ENCODE measurements at places on chromosomes 12 and 14.

GRCh38 chr12:119864591-119864990, 12.5 kb downstream of the CIT start:
- DNase-seq: no peak

DNA sequence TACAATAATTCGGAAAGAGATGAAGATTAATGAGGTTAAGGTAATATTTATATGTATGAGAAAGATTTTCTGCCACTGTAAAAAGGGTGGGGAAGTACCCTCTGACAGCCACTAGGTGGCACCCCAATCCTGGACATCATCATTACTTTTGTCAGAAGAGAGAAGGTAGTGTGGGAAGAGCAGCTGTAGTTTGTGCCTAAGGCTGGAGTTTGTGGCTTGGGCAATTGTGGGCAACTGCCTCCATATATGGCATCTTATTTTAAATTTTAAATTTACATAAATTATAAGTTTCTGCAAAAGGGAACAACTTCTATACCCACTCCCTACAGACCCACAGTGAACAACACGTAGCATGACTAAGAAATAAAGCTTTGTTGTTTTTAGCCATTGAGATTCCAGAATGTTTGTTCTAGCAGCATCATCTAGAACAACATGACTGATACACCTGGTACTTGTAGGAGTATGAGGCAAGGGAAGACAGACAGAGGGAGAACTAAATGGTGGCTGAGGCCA, 34.4 kb upstream of the SYCP3 start:
- peak; percentile 66 for DNase-seq

DNA sequence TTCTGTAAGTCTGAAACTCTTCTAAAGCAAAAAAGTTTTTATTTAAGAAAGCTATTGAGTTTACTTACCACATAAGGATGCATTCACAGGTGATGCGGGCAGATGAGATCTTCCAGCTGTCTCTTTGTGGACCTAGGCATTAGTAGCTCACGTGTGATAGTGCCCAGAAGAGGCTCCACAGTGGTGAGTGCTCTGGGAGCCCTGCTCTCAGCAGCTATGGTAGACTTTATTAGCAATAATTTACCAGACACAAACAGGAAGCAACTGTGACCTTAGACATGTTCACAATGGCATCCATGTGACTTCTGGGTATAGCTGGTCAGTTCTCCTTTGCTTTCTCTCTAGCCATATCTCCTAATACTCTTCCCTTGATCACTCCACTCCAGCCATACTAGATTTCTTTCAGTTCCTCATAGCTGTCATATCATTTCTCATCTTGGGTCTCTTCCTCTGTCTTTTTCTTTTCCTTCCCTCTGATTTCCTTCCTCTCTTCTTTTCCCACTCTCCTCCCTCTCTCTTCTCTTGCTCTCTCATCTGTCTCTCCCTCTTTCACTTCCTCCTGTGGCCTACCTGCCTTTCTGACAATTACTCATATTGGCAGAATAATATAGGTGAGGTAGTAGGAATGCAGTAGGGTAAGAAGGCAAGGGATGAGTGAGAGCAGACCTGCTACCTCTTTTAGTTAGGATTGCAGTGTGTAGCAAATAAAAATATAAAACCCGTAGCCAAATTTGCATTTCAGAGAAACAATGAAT, 75.2 kb upstream of the SCAF11 start:
- DNase-seq: no peak

- DNase-seq: peak; percentile 28
Observed at GRCh38 chr12:22971701-22972191, 346.8 kb downstream of the ETNK1 start.

GRCh38 chr14:100540141-100540925, 46.9 kb downstream of the BEGAIN start:
- no peak for DNase-seq

DNA sequence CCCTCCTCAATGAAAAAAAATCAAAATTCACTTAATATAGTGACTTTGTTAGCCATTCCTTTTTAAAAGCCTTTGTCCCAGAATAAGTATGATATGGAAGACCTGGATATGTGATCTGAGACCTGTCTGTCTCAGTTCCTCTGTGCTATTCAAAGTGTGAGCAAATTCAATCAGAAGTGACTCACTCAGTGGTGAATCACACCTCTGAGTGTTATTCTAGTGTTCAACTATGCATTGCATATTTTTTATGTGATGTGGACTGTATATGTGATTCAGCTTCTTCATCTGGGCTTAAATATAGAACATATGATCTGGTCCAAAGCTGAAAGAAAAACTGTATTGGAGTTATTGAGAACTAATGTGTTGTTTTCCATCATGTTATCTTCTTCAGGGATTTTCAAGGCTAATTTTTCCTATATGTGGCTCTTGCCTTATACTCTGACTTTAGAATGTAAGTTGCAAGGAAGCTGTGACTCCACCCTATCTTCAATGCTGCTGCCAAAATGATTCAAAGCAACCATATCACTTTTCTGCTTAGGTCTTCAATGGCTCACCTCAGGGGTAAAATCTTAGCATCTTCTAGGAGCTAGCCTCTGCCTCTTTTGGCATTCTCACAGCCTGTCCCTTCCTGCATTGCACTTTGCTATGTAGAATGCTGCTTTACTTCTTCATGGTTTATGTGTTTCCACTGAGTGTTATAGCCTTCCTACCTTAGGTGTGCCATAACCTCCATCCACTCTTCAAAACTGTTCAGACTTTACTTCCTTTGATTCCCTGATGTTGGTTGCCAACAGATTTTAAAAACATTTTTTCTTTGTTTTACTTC, 169.8 kb downstream of the OTOGL start:
- peak; percentile 79 for DNase-seq

DNA sequence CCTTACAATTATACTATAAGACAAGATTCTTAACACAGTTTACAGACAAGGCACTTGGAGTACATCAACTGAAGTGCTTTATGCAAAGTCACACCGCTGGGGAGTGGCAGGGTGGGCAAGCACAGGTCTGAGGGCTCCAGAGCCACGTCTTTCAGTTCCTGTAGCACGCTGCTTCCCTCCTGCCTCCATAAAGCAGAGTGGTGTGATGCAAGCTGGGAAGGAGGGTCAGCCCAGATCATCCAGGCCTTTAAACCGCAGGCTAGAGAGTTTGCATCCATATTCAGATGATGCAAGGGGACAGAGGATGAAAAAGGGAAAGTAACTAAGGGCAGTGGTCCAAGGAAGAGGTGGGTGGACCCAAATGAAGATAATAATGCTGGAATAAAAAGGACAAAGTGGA, 132.6 kb downstream of the ITPR2 start:
- DNase-seq: no peak

DNA sequence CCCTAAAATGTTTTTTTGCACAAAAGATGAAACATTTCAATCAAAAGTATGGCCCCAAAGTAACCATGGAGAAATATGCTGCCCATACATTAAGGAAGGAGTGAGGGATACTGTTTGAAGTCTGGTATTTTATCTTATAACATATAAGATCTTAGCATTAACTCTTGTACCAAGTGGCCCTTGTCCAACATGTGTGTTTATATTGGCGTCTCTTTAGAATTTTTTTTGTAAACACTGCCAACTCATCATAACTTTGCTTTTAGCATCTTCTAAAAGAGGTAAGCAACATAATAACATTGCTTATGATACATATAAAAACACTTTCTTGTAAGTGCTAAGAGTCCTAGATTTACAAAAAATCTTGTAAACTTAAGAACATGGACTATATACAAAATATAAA, 419.7 kb downstream of the ADAMTS20 start:
- DNase-seq: no peak

DNA sequence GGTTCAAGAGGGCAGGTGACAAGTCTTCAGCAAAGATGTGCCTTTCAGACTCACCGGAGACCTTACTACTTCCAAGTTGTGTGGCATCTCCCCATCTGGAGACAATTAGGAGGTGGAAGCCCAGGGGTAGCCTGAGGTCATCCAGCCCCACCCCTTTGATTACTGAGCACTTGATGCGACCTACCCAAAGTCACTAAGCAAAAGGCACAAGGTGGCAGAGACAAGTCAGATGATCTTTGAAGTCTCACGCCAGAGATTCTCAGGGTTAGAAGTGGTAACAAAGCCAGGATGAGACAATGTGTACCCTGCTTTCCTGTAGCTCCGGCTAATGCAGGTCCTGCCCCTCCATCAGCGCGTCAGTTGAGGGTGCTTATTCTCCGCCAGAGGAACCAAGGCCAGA, 1.4 kb upstream of the FOXN3 start:
- DNase-seq: no peak

GRCh38 chr14:92704036-92704804, 44.2 kb downstream of the LGMN start:
- no peak for DNase-seq

GRCh38 chr12:58314610-58315009, 373.2 kb downstream of the ATP23 start:
- DNase-seq: peak; percentile 51

DNA sequence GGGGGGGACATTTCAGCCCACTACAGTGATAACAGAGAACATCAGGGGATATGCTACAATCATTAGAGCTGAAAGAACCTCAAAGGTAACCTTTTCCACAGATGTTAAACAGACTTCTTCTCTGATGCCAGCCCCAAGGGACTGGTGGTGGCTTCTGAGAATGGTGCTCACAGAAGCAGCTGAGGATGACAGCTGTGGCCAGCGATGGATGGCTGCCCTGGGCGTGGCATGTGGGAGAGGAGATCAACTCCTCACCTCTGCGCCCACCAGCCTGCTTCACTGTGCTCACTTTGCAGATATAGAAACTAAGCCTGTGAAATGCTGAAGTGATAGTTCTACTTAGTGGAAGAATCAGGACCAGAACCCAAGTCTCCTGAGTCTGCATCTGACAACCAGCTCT, 33.0 kb downstream of the FOXN3 start:
- peak; percentile 52 for DNase-seq

DNA sequence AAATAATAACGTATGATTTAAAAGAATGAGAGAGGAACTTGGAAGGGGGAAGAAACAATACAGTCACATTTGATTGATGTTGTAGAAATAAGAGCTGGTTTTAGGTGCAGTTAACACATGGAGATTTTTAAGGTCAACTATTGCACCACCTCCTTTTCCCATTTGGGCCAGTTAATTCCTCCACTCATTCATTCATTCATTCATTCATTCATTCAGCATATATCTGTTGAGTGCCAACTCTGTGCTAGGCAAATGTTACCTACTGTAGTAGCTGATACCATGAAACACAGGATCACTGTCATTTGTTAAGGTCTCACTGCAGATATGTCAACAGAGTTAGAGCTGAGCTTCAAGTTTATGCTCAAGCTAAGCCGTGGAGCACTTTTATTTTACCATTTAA, 115.7 kb upstream of the ARID2 start:
- no peak for DNase-seq

Measured in LHCN-M2 (cell line).